AG08396 (cell line): ENCODE measurements at places on chromosomes 13 and 19.
A peak's percentile ranks its signal among the peaks of the same experiment; 100 is the strongest.

DNA sequence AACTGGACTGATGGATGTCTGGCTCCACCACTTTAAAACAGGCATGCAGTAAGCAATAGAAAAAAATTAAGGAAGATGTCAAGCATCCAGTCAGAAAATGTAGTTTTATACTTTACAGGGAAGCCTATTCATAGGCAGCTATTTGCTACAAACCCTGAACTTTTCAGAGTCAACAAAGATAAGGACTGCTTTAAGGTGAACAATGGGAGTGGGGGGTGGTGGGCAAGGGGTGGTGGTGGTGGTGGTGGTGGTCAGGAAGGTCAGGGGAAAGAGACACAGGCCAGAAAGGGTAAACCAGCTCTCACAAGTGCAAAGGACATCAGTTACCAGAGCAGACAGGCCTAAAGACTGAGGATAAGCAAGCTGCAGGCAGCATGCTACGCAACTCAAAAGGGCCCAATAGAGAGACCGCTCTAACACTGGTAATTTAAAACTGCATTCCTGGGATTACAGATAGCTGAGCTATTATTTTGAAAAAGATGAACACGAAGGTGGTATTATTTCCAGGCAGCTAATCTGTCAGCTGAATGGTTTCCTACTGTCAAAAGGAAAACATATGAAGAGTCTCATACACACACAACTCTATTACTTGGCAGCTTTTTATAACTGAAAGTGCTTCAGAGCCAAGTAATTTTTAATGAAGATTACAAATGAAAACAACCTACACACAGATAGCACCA, 14.8 kb downstream of the BRD4 start:
- DNase-seq: peak; percentile 57

DNA sequence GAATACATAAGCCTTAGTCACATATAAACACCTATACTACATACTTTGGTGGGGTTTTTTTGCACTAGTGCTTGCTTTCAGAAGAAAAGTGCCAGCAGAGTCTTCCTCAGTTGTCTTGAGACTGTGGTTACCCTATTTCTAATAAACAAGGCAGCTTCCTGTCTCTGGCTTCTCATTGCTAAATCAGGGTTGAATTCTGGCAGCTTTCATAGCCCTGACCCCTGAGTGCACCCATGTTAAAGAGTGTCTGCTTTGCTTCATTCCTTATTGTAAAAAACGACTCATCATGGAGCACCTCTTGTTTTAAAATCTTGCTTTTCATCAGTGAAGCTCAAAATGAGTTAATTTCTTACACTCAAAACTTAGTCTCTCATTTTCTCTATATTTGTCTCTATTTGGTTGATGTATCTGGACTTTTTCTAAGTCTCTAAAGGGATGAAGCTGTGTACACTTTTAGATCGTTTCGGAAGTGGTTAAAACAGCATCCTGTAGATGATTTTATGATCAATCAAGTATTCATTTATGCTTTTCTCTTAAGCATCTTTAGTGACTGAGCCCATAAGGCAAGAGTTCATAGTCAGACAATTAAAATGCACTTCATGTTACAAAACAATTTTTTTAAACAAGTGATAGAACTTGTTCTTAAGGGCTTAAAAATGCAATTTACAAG, 72.1 kb downstream of the KLF12 start:
- no peak for DNase-seq

DNA sequence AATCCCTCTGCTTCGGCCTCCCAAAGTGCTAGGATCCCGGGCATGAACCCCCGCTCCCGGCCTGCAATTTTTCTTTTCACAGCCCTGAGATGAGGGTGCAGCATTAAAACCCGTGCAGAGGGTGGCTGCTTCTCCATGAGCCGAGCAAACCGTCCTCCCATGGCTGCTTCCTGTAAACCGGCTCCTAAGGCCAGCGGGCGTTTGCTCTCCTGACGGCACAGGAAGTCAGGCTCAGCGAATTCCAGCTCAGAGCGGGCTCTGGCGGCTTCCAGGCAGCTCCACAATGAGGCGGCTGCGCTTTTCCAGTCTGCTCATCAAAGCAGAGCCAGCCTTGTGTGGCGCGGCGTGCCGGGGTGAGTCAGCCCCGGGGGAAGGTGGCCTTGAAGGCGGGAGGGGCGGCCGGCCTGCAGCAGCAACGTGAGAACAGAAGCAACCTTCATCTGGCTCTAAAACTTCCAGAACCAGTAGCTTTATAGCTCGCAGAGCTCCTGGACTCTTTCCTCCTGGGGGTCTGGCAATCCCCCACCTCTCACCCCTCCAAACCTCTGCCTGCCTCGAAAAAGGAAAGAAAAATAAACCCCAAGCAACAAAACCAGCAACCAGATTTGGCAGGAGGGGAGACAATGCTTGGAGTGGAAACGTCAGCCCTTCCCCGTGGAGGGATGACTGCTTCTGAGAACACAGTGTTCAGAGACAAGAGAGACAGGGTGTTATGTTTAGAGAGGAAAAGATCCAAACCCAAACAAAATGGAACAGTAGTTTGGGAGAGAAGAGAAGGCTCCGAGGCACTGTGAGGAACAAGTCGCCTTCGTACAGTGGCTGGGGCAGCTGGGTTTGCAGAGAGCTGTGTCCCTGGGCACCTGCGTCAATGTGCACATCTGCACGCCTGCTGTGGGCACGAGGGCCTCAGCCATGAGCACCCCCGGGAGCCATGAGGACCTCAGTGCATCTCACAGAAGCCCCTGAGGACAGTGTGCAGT, 67.8 kb downstream of the GADD45B start:
- DNase-seq: peak; percentile 92

DNA sequence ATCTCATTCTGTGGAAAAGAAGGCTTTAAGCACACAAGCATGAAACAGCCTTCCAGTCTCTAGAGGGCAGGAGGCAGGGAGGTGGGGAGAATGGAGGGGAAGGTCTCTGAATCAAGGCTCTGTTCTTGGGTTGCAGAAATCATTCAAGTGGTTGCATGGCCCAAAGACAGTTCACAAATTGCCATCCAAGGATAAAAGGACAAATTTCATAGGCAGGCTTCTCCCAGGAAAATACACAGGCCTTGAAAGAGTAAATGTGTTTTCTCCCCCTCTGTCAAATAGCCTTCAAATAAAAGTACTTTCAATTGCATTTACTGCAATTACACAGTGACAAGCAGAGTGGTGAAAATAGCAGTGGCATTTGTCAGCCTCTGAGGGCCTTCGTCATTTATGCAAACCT, 450.8 kb downstream of the DCT start:
- no peak for DNase-seq

GRCh38 chr19:54305141-54305540, 7.8 kb downstream of the LILRA5 start:
- DNase-seq: no peak

DNA sequence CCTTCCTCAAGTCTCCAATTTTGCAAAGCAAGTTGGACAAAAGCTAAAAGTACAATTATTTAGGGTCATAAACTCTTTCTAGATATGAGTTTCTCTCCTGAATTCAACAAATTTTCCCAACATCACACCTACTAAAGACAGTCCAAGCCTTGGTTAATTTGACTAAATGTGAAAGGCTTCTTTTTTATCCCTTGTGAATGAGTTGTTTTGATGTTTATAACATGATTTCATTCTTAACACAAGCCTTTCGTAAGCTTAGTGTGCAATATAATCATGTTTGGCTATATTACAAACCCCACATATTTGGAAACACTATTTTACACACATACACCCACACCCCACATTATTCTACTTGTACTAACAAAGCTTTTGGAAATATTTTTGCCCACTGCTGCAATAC, 57.3 kb downstream of the ZC3H13 start:
- DNase-seq: no peak

DNA sequence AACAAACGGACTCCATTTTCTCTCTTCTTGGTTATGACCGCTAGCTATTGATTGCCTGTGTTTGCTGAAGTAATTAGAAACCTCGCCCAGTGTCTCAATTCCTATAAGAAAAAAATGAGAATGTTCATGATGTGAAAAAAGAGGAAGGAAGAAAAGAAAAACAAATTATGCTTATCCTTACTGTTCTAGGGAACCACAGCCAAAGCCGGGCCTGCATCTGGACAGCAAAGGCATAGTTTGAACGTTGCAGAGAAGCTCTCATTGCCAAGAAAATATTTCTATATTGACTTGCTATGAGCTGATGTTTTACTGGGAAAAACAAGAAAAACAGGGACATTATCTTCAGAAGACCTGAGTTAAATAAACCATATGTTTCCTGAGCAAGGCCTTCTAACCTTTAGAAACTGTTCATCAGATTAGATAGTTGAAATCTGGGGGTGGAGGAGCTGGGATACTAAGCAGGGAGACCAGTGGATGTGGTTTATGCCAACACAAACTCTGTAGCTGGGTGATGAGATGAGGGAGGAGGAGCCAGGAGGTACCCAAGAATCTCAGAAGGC, 55.0 kb downstream of the EFNB2 start:
- no peak for DNase-seq

DNA sequence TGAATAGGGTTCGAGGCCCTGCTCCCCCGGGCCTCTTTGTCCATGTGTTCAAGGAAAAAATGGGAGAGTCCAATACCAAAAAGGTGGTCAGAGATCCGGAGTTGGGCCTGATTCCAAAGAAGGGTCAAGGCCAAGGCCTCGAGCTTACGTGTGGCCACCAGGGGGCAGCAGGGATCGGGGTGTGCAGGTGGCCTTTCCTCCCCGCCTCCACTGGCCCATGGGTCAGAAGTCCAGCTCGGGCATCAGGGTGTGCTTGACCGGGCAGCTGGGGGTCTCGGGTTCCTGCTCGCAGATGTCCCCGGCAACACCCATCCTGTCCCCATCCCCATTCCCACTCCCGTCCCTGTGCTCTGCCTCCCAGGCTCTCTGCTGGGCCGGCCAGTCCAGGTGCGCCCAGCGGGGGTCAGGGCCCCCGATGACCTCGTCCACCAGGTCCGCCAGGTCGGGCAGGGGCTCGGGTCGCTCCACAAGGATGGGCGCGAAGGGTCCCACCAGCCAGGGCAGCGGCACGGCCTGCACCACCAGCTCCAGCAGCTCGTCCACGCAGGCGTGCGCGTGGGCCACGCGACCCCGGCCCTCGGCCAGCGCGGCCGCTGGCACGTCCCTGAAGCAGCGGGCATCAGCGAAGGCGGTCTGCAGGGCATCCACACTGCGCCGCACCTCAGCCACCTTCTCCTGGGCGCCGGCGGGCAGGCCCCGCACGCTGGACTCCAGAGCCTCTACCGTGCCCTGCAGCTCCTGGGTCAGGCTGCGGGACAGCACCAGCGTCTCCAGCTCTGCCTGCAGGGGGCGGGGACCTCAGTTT, 5.2 kb upstream of the PLIN4 start:
- DNase-seq: peak; percentile 75

- no peak for DNase-seq
Measured at GRCh38 chr19:46896076-46896794, 35.4 kb downstream of the ARHGAP35 start.

GRCh38 chr19:21604951-21605476, 99.6 kb downstream of the ZNF429 start:
- DNase-seq: no peak

DNA sequence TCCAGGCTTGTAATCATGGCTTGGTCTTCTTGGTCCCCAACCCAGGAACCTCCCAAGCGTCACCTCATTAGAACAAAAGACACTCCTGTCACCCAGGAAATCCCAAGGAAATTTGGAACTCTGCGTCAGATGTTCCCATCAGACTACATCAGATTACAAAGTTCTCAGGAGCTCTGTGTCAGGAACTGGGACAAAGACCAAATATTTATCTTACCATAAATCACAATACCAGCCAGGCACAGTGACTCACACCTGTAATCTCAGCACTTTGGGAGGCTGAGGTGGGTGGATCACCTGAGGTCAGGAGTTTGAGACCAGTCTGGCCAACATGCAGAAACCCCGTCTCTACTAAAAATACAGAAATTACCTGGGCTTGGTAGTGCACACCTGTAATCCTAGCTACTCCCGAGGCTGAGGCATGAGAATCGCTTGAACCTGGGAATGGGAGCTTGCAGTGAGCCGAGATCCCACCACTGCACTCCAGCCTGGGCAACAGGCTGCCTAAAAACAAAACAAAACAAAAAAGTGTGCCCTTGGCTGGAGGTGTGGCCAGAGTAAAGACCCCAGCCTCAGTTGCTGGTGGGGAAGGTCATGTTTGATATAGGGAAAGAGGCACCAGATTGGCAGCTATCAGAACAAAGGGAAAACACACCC, 16.7 kb upstream of the CCDC124 start:
- no peak for DNase-seq

GRCh38 chr19:32686847-32687475, 4.7 kb upstream of the NUDT19 start:
- no peak for DNase-seq

GRCh38 chr13:50916701-50917184, 7.2 kb downstream of the RNASEH2B start:
- no peak for DNase-seq

DNA sequence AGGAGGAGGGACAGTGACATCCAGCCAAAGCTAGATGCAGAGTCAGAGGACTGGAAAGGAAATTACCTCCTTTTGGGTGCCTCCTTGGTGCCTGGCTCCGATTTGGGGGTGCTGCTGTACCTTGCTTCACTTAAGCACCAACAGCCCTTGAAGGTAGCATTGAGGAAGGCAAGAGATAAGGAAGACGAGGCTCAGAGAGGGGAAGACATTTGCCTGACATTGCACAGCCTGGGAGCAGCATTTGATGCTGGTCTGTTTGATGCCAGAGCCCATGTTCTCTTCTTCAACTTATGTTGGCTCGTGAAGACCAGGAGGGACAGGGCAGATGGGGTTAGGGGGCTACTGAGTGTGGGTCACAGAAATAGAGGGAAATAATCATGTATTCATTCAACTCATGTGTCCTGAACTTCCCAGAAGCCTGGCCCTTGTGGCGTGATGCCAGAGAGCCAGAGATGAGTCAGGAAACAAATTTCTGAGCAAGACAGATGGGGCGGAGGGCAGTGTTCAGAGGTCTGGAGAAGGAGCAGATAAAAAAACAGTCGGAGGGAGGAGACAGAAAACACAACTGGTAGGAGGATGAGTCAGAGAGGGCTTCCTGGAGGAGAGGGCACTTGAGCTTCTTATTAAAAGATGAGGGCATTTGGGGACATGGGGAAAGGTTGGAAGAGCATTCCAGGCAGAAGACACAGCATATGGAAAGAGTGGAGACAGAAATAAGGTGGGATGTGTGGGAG, 3.0 kb upstream of the C19orf81 start:
- DNase-seq: peak; percentile 66

GRCh38 chr13:41334810-41335209, 23.7 kb downstream of the NAA16 start:
- DNase-seq: no peak

- no peak for DNase-seq
Measured at GRCh38 chr13:27917121-27917947, 2.5 kb upstream of the PDX1 start.

DNA sequence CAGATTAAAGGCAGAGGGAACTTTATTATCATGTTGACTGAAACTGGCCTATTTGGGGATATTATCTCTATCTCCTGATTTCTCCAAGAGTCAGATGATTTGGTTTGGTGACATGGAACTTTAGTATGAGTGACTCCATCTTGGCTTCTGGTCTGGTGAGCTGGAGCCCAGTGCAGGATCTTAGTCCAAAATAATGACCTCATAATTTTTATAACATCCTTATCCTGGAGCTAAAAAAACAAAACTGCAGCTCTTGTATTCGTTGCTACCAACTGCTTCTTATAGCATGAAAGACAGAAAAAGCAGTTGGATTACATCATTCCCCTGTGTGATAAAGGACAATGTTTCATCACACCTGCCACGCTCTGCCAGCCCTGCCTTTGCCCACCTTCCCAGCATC, 39.3 kb upstream of the RNF17 start:
- DNase-seq: no peak

GRCh38 chr13:85492283-85492682, 306.9 kb downstream of the SLITRK6 start:
- peak; percentile 5 for DNase-seq
